ENCODE measurements at places on chromosomes 3 and 15.

DNA sequence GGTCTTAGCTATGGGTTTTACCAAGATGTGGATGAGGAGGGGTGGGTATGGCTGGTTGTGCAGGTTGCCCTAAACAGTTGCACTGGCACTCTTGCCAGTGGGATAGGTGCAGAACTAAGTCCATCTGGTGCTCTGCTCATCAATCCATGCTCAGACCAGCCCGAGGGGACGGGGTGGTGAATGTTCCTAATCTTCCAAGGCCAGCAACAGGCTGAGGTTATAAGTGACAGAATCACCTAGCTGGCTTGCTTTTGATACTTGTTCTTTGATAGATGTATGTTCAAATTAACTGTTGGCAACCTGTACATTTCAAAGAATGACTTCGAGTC lies 53.5 kb upstream of the CCR2 start:
- no peak for DNase-seq

GRCh38 chr3:178236555-178237277 lies 299.5 kb upstream of the KCNMB2 start:
- DNase-seq, result no peak

DNA sequence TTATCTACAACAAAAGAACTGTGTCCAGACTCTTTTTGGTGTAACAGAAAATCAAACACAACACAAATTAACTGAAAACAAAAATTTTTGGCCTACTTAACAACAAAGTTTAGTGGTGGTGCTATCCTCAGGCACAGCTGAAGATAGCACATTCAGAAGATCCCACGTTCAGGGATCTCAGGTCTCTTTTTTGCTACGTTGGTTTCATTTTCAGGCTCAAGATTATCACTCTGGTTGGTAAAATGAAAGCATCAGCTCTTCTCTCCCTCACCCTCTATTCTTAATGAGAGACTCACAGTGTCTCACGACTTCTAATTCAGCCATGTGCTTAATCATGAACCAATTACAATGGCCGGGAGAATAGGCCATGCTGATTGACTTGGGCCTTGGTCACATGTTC lies 146.9 kb upstream of the PTPRG start:
- no peak for DNase-seq

GRCh38 chr15:77517579-77517978 lies 96.9 kb downstream of the HMG20A start:
- no peak for DNase-seq

GRCh38 chr3:61060411-61060861 lies 190.8 kb downstream of the FHIT start:
- no peak for DNase-seq

Measured in NCI-H2029 treated with DMSO at 0.1 percent for 48 hours (cell line).